Liver (tissue), 10 donors: ENCODE measurements at places on chromosomes 3 and 15. TPM values are rescaled to one million over a fixed set of nuclear protein-coding genes. Genes with fewer than 3 reads are reported as not detected.

GRCh38 chr3:134643150-134643675 lies 7.6 kb downstream of the KY start:
- DNase-seq = no peak

- no peak for DNase-seq
Observed at GRCh38 chr15:31279221-31280045, 47.2 kb upstream of the KLF13 start.

The BFSP2 gene
- total RNA-seq = not detected

DNA sequence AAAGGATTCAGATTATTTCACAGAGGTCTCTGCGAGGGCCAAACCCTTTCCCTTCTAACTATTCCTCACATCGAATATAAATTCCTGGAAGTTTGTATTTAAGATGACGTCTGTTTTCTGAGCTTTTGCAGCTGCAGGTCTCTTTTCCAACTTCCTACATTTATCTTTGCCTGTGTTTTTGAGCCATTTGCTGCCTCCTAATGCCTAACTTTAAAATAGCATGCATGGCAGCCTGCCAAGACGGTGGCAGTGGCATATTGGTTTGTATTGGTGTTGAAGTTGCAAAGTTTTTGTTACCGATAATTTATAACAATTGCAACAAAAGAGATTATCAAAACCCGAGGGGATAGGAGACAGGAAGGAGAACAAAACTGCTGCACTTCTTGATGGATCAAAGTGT lies 187.1 kb upstream of the DNAJC19 start:
- peak; percentile 60 for DNase-seq

GRCh38 chr3:37026851-37027250 lies 33.5 kb downstream of the MLH1 start:
- no peak for DNase-seq

GRCh38 chr15:45181491-45182285 lies 6.1 kb downstream of the SHF start:
- no peak for DNase-seq

The IL16 gene
- 4.7 TPM for total RNA-seq

The RNU5B-1 gene
- total RNA-seq = not detected

GRCh38 chr3:177473903-177474302 lies 276.6 kb upstream of the TBL1XR1 start:
- DNase-seq = no peak
